ENCODE measurements at places on chromosomes 5 and 9.
A peak's percentile ranks its signal among the peaks of the same experiment; 100 is the strongest.

- no peak for DNase-seq
Measured at GRCh38 chr5:179284751-179285631, 60.3 kb downstream of the ADAMTS2 start.

- no peak for DNase-seq
Measured at GRCh38 chr5:57850109-57850508, 367.5 kb upstream of the ACTBL2 start.

GRCh38 chr5:175603987-175604739 lies 53.7 kb upstream of the HRH2 start:
- DNase-seq: no peak

- no peak for DNase-seq
Measured at GRCh38 chr5:60332244-60333004, 367.5 kb downstream of the DEPDC1B start.

DNA sequence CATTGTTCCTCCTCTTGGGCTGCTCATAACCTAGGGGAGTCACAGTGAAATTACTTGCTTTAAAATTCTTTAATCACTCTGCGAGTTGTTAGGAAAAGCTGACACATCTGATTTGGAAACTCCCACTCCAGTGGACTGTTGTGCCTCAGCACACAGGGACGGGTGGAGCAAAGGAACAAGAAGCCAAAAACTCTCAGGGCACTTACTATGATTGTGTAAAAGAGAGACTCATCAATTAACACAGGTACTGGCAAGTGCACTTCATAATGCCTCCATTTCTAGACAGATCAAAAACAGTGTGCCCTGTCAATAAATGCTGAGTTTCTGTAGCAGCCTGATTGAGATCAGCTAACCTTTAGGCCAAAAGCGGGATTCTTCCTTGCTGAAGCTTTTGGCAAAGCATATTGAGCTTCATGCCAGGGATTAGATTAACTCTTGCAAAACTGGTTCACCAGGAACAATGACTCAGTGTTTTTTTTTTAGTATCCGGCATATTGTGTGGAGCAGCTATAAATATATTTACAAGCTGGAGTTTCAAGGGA lies 55.9 kb downstream of the TMC1 start:
- DNase-seq: no peak

DNA sequence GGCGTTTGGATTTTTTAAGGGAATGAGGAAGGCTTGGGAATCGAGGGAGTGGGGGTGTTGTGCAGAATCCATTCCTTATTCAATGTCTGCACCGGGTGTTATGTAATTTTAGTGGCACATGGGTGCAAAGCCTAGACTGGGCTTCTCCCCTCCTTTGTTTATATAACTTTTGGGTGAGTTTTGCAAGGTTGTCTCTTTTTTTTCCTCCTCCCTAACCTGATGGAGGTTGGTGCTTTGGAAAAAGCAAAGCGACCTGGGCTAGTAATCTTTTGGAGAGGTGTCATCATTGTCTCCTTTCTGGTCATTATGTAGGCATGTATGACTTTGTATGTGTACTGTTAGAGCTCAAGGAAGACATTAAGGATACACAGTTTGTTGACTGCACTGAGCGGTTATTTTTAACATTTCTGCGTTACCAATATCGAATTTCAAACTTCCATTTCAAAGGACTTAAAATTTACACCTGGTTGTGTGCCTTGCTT lies 3.1 kb downstream of the SMARCA2 start:
- no peak for DNase-seq

- DNase-seq: peak; percentile 2
Measured at GRCh38 chr5:158264264-158264663, 405.3 kb upstream of the CLINT1 start.

GRCh38 chr5:493119-493701 lies 31.0 kb downstream of the SLC9A3 start:
- no peak for DNase-seq

DNA sequence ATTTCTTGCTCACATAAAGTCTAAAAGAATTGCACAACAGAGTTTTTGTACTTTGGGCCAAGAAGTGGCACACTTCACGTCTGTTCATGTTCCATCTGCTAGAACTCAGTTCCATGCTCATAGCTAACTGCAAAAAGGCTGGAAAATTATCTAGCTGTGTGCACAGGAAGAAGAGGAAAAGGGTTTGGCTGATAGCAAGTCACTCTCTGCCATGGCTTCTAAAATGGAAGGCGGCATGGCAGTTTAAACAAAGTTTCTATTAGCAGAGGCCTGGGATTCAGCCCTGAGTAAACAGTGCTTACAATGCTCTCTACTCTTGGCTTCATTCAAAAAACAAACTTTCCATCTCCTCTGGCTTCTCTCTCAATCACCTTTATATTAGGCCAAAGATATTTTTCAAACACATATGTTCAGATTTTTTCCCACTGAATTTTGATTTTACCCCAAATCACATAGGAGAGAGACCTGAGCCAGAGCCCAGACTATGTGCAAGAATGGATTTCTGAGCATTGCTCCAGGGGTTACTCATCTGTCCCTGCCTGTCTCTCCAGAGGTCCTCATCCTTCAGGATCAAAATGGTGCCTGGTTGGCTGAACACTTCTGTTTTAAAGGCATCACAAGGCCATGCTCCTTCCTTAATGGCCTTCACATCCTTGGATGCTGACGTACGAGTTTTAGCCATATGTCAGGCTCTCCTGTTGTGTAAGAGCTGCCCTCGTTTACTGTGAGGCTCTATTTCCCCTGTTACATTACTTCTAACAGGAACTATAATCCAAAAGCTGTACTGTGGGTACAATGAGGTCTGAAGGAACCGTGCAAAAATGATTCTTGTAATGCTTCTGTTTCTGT lies 226.6 kb downstream of the SAXO1 start:
- DNase-seq: no peak

- DNase-seq: peak; percentile 47
Measured at GRCh38 chr9:18976709-18977531, 56.1 kb downstream of the SAXO1 start.

DNA sequence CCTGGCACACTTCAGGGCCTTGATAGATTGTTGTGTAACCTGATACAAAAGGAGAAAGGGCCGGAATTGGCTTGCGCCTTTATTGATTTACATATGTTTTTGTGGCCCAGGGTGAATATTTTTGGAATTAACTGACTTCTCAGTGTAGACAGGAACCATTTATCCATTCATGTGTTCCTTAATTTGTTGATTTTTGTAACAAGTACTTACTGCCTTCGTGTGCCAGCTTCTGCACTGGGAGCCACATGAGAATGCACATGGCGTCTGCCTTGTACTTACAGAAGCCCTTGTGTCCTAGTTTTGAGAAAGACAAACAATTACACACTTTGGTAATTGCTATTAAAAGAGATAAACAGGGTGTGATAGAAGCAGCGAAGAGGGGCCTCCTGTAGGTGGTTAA lies 26.4 kb downstream of the EHMT1 start:
- DNase-seq: no peak

DNA sequence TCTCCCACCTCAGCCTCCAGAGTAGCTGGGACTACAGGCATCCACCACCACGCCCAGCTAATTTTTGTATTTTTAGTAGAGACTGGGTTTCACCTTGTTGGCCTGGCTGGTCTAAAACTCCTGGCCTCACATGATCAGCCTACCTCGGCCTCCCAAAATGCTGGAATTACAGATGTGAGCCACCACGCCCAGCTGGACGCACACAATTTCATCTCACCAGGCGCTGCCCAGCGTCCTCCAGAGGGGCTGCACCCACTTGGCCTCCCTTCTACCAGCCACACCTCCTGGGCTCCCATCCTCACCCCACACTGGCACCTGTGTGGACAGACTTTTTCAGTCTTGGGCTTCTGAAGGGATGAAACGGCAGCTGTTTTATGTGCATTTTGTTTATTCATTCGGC lies 3.8 kb upstream of the EXOC3 start:
- DNase-seq: no peak

DNA sequence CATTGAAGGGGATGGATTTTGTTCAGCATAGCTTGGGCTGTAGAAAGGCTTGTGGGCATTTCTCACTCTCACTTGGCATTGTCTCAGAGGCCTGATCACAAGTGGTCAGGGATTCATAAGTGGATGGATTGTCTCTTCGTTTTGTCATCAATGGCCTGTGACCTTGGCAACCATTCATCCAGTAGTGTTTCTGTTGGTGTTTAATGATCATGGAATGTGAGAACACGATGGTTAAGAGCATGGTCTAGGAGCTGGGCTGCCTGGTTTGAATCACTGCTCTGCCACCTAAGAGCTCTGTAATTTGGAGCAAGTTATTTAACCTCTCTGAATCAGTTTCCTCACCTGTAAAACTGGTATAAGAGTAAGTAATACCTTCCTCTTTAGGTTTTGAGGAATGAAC lies 430.1 kb upstream of the MEF2C start:
- no peak for DNase-seq

GRCh38 chr9:90778746-90779145 lies 22.9 kb upstream of the SYK start:
- DNase-seq: no peak

GRCh38 chr9:71767776-71768321 lies 464 bp downstream of the CEMIP2 start:
- peak; percentile 50 for DNase-seq

GRCh38 chr9:105255421-105255820 lies 11.0 kb downstream of the SLC44A1 start:
- peak; percentile 44 for DNase-seq

DNA sequence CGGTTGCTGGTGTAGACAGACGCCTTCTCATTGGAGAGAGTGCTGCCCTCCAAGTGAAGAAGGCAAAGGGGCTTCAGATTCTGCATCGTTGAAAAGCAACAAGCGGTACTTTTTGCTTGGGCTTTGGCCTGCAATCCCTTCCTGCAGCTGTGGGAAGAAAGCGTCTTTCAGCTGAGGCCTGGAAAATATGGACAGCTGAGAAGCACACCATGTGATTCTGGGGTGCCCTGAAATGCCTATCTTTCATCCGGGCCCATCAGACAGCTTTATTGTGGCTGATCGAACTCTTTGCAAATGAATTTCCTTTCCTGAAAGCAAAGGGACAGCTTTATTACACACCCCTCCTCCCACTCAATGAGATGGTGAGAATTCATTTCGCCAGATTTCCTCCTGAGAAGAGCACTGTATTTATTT lies 74.0 kb downstream of the NSG2 start:
- DNase-seq: no peak

DNA sequence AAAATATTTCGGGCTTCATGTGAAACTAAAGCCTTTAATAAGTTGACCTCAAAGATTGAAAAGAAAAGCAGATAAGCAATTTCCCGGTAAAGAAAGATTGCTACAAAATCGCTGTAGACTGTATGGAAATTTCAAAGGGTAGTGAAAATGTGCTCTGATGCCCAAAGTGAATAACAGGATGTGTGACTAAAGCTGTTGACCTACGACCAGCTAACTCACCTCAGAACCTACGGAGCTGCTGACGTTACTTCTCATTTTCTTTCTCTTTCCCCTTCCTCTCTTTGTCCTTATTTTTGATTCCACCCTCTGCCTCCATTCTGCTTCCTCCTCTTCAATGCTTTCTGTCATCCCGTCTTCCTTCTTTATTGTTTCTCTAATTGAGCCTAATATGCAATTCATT lies 103.2 kb downstream of the PDE4D start:
- no peak for DNase-seq

- DNase-seq: no peak
Measured at GRCh38 chr5:124131466-124131865, 615.0 kb downstream of the ZNF608 start.

GRCh38 chr9:121735065-121735792 lies 83.8 kb downstream of the DAB2IP start:
- DNase-seq: peak; percentile 85

- DNase-seq: peak; percentile 95
Measured at GRCh38 chr9:112174222-112174964, 704 bp downstream of the SUSD1 start.

DNA sequence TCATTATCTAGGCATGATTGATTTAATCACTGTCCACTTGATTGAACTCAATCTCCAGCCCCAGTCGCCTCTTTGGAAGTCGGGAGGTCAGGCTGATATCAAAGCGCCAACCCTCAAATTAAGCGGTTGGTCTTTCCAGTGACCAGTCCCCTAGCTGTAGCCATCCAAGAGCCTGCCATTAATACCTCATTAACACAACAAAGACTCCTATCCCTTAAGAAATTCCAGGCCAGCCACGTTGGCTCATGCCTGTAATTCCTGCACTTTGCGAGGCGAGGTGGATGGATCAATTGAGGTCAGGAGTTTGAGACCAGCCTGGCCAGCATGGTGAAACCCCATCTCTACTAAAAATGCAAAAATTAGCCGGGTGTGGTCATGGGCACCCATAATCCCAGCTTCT lies 27.4 kb upstream of the GCNT1 start:
- DNase-seq: no peak

DNA sequence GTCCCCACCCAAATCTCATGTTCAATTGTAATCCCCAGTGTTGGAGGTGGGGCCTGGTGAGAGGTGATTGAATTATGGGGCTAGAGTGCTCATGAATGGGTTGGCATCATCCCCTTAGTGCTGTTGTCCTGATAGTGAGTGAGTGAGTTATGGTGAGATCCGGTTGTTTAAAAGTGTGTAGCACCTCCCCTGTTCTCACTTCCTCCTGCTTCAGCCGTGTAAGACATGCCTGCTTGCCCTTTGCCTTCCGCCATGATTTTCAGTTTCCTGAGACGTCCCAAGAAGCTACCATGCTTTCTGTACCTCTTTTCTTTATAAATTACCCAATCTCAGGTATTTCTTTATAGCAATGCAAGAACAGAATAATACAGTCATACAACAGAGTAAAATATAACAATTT lies 742 bp upstream of the LECT2 start:
- DNase-seq: no peak

DNA sequence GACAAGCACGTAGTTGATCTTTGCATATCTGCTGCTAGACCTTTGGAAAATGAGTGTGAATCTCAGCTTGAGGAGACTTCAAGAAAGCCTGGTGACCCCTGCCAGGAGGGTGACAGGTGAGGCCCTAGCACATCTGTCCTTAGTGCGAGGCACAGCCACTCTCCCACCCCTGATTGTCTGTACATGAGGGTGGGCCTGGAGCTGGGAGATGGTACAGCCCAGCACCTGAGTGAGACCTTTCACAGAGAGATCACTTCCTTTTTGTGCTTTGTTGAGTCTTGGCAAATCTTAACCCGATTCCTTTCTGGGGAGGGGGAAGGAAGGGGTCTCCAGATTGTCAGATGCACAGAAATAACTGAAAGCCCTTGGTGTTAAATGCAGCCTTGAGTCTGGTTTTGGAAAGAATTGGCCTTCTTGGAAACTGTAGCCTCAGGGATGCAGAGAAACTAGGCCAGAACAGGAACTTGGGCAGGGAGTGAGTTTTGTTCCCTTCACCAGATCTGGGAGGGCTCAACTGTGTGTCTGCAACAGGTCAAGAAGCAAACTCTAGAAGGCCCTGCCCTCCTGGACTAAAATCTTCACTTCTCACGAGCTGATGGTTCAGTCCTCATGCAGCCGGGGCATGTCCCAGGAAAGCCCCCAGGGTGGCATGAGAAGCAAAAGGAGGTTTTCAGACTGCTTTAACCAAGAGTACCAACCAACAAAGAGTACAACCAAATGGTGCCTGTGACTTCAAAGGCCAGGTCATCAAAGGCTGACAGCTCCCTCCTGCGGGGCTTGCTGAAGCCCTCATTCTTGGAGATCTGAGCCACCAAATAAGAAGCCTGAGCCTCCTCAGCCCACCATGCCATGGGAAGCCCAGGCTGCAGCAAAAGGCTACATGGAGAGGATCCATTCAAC lies 20.8 kb upstream of the SEMA4D start:
- no peak for DNase-seq

- DNase-seq: no peak
Measured at GRCh38 chr5:61965490-61965889, 340.5 kb upstream of the KIF2A start.

Measured in hematopoietic multipotent progenitor cell treated with erythropoietin and hydrocortisone succinate and interleukin-3 and kit ligand, for 4 days (in vitro differentiated cells).